ENCODE measurements at places on chromosomes 5 and 9.

DNA sequence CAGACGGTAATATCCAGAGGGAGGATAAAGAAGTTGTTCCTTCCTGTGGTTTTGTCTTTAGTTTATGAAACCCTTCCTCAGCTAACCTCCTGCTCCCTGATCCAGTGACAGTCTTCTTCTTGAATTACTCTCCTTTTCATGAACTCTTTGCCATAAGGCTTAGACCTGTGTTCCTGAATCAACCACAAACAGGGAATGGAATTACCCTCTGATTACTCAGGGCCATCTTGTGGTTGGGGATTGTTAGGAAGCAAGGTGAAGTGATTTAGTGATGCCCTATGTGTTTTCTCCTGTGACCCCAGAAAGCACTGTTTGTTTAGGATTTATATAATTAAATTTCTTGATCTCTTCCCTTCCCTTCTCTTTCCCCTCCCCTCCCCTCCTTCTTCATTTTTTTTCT, 409.1 kb downstream of the TAF11L14 start:
- no peak for DNase-seq

GRCh38 chr5:169768416-169768815, 131.3 kb downstream of the DOCK2 start:
- DNase-seq, result no peak

DNA sequence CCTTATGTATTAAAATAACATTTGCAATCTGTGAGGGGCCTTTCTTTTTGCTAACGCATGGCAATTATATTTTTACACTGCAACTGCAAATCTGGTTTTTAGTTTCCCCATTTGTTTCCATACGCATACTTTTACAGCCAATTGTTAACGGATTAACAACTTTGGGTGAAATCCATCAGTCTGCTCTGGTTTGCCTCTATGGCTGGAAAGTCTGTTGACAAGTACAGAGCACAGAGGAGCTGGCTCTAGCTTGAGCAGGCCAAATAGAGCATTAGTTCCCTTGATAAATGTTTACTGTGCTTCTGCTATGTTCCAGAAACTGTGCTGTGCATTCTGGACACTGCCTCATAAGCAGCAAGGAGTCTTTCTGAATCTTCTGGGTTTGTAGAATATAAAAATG, 400.4 kb upstream of the KIF2A start:
- no peak for DNase-seq

- DNase-seq, result no peak
Measured at GRCh38 chr9:74948937-74949336, 3.8 kb downstream of the C9orf40 start.

GRCh38 chr5:24141046-24141445, 503.7 kb downstream of the CDH10 start:
- no peak for DNase-seq

DNA sequence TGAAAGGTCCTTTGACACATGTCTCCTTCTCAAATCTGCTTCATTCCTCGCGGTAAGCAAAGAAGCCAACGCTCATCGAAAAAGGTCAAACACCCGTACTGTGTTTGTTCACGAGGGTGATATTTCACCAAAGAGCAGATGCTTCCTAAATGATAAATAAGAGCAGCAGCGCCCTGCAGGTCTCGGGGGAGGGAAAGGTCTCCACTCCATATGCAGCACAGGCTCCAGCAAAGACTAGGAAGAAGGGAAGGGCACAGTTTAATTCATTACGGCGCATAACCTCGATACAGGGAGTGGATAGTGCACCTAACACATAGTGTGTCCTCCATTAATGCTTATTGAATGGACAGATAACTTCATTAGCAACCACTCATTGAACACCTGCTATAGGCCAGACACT, 593.3 kb downstream of the CDK5RAP2 start:
- DNase-seq, result no peak

- no peak for DNase-seq
Measured at GRCh38 chr5:75951716-75952115, 131.5 kb upstream of the SV2C start.

- no peak for DNase-seq
Measured at GRCh38 chr5:112870966-112871365, 9.9 kb downstream of the SRP19 start.

- no peak for DNase-seq
Measured at GRCh38 chr5:19035816-19036215, 952.2 kb downstream of the CDH18 start.

DNA sequence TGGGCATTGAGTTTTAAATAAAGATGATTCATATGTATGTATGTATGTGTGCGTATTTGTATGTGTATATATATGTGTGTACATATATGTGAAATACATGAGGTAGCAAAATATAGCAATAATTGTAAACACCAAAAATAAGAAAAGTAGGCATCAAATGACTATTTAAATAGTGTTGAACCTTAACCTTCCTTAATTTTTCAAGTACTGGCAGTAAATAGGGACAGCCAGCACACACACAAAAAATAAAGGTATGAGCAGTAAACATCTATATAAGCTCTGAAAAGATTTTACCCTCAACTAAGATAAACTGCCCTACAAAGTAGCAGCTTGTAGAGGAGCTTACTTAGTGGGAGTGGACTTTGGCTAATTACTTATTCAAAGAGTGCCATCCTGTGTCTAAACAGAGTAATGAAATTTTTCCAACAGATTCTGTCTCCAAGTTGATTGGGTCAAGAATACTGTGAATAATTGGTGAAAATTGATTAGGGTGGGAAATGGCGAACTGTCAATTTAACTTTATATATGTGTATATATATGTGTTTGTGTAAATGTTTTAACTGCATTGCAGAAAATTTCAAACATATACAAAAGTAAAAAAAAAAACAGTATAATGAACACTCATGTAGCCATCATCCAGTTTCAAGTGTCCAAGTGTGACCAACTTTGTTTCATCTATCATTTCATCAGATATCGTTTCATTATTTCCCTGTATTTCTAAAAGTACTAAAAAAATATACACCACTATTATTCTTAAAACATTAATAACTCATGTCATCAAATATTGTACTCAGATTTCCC, 2.0 kb upstream of the ADAMTS6 start:
- no peak for DNase-seq

DNA sequence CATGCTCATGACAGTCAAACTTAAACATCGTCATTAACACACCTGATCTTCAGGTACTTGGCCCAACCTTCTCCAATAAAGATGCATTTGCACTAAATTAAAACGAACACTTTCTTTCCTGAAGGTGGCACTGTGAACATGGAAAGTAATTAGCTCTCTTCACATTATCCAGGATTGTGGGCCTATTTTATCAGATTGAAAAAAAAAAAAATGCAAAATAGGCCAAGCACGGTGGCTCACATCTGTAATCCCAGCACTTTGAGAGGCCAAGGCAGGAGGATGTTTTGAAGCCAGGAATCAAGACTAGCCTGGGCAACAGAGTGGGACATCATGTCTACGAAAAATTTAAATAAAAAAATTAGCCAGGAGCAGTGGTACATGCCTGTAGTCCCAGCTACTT, 14.4 kb upstream of the CDC20B start:
- DNase-seq, result no peak

DNA sequence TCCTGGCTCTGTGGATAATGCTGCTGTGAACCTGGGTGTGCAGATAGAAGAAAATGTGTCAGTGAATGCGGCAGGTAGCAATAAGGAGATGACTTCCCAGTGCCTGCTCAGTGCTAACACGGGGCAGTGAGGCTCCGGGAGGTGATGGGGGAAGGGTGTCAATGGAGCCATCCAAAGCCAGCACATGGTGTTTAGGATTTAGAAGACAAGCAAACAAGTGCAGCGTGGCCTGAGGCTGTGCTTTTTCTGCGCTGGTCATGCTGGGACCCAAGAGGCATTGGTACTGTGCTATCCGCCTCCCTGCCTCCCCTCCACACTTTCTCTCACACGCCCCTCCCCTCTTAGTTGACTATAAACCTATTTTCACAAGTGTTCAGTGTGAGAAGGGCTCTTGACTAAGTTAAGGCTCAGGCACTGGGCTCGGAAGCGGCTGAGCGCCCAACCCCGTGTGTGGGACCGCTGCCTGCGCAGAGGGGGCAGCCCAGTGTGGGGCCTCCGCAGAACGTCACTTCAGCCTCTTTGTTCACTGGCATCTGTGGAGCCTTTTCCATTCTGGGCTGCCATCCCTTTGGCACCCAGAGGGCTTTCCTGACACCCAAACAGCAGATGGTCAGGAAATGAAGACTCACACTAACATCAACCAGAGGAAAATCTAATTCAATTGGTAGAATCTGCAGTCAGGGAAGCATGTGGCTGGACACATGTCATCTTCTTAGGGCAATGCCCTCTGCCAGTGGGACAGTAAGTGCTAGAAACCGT, 21.8 kb upstream of the NINJ1 start:
- no peak for DNase-seq

DNA sequence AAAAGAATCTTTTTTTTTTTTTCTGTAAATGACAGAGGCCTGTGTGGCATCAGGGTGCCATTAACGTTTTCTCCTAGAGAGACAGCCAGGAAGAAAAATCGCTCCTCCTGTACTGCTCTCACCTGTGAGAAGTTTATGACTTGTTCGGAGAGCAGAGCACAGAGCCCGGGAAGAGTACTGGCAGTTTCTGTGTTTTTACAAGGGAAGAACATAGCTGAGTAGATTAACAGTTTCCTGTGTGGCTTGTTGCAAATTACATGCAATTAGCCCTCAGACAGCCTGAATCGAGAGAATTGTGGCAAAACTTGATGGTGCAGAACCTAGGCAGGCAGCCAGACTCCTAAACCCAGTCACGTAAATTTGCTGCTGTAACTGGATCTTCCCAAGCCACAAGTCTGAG, 32.1 kb downstream of the PRKACG start:
- no peak for DNase-seq

DNA sequence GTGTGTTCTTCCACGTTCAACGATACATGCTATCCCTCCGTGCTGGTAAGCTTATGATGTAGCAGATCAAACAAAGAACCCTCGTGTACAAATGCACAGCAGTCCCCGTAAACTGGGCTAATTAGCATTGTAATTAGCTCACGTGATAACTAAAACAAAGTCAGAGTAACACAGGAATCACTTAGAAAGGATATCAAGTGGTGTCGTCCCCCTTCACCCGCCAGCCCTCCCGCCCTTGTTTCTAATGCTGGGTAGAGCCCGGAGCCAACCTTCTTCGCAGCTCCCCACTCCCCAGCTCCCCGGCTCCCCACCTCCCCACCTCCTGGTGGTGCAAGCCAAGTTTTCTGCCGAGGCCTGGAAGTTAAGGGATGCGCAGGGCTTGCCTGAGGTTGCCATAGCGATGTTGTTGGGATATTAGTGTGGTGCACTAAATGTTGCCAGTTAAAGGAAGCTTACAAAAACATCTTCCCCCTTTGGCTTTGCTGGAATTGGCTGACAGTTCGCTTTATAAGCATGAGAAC, 357.9 kb upstream of the CCNH start:
- DNase-seq, result no peak

DNA sequence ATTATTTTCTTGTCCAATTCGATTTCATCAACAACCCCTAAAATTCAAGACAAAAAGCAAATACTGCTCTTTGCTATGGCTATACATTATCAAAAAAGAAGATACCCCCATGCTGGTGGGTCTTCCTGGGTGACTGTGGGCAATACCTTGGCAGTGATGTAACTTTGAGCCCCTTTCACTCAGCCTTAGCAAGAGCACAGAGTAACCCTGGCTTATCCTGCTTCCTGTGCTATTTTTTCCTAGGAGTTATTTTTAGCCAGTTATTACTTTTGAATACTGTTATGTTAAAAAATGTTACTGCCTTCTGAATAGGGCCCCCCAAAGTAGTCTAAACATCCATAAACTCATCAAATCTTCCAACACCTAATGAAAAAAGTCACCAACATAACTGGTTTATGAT, 145.6 kb upstream of the TSLP start:
- no peak for DNase-seq

- no peak for DNase-seq
Measured at GRCh38 chr9:129467004-129467588, 153.8 kb downstream of the C9orf50 start.

- DNase-seq, result no peak
Measured at GRCh38 chr5:76994337-76994736, 35.9 kb upstream of the AGGF1 start.

- DNase-seq, result no peak
Measured at GRCh38 chr5:4995014-4995413, 145.1 kb upstream of the ADAMTS16 start.

DNA sequence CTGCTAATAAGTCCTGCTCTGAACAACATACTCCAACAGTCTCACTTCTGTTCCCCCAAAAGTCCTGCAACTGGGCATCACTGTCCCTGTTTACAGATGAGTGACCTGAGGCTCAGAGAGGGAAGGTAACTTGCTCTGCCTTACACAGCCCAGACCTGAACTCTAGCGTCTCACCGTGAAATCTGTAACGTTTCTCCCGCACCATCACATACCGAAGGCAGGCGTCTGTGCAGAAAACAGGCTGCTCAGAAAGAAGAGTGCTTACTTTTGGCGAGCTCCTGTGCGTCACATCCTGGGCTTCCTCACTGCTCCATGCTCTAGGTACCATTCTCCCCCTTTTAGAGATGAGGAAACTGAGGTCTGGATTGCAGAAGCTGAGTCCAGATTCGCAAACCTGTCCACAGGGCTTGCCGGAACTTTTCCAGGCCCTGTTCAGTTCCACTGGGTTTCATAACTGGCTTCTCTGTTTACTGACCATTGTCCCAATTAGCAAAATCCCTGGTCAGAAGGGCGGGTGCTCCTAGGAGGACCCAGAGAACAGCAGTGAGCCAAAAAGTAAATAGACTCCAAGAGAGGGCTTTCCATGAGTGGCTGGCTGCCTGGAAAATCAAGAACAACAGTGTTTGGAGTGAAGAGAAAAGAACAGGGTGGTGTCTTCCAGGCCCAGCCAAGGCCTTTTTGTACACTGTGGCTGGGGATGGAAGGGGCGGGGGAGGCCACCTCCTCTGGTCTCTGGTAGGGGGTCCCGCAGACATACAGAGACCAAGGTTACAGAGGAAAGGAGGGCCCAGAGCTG, 27.1 kb downstream of the GSN start:
- DNase-seq, result no peak

DNA sequence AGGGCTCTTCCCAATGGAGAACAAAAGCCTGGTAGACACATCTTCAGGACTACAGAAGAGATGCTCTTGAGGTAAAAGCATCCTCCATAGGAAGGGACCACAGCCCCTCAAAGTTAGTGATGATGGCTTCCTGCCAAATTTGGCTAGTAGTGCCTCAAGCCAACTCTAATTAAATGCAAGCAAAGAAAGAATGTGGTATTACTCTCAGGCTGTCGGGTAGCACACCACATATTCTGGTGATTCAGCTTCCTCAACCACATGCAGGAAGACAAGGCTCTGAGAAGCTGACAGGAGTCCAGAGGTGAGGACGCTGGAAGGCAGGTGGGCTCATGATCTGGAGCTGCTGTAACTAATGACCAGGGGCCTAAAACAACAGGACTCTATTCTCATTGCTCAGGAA, 37.2 kb upstream of the S1PR3 start:
- DNase-seq, result no peak

DNA sequence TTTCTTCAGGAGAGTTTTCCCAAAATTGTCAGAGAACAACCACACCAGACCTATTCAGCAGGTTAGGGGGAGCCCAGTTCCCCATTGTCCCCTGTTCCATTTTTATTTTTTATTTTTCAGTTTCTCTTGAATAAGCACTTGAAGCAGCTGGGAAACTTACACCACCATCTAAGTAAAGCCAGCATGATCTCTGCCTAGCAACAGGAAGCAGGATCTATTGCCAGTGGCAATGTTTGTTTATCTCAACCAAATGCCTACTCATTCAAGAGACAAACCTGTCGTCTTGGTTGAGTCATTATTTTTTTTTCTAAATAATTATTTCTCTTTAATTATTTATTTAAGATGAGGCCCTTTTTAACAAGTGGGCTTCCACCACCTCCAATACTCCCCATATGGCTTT, 379.3 kb downstream of the PLK2 start:
- DNase-seq, result no peak
